ENCODE measurements at places on chromosomes 4 and X.

- no peak for DNase-seq
These were observed 34.0 kb downstream of the ZNF827 start for GRCh38 chr4:145904413-145905177.

DNA sequence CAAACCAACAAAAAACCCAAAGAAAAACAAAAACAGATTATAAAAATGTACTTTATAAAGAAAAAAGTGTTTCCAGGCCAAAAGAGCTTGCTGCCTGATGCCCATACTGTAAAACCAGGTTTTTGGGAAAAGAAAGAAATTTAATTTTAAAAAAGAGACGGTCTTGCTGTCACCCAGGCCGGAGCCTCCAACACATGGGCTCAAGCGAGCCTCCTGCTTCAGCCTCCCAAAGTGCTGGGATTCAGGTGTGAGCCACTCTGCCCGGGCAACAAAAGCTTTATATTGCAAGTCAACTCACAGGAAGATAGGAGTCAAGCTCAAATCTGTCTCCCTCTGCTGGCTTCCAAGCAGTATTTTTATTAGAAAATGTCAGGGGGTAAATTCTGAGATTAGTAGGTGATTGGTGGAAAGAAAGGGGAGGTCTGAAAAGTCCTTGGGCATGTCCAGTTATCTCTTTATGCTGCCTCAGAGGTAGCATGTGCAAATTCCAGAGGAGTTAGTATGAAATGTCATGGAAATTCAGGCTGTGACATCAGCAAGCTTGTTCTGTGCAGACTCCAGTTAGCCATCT lies 39.4 kb downstream of the MGST2 start:
- DNase-seq, result no peak

GRCh38 chrX:42988700-42989099 lies 210.7 kb upstream of the PPP1R2C start:
- no peak for DNase-seq

GRCh38 chrX:138127314-138127713 lies 561.4 kb downstream of the ZIC3 start:
- DNase-seq, result no peak

GRCh38 chrX:71913156-71913950 lies 2.7 kb downstream of the NHSL2 start:
- DNase-seq, result no peak

DNA sequence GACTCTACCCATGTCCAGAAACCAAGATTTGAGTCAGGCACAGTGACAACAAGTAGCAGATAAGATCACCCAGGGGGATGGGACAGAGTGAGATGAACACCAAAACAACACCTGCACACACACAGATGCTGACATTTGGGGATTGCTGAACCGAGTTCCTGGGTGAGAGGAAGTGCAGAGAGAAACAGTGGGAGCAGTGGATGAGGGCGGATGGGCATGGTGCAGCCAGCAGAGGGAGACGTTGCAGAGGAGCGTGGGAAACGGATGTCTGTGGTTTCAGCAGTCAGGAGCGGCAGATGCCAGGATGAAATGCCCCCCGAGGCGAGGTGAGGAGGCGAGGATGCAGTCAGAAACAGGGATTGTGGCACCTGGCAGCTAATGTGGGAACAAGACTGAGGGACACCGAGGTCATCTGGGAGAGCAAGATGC lies 78.6 kb upstream of the STS start:
- no peak for DNase-seq

DNA sequence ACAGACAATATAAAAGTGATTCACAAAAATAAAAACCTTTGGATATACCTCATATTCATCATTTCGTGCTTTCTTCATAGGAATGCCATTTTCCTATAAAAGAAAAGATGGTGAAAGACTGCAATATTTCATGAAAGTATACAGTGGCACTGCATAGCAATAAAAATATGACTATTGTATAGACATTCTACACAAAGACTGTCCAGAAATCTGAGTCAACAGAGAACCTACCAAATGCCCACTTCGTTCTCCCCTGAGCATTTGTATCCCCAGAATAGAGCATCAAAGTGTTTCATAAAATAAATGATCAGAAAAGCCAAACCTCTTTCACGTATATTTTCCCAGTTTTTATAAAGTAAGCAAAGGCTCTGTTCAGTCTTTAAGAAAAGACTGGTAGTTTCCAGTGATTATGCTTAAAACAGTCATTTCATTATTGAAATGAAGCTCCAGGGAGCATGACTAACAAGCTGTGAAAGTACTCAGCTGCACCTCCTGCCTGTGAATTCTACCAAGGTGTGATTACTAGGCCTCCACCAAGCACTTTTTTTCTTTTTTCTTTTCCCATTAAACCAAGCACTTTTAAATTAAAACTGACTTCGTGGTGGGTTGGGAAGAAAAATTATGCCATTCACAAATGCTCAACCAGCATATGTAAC lies 20.2 kb downstream of the PPA2 start:
- no peak for DNase-seq

DNA sequence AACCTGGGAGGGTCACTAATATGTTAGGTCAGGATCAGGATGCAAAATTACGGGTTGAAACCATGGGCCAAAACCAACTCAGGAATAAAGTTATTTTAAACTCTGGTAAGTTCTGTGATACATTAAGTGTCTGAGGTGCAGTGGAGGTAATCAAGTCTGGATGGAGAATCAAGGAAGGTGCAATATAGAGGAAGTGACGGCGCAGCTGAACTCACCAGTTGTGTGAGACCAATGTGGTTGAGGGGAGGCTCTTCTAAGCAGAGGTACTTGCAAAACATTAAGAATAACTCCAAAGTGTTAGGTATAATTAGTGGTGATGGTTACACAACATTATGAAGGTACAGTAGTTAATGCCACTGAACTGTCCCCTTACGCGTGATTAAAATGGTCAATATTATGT lies 19.7 kb downstream of the GAB3 start:
- DNase-seq, result no peak

DNA sequence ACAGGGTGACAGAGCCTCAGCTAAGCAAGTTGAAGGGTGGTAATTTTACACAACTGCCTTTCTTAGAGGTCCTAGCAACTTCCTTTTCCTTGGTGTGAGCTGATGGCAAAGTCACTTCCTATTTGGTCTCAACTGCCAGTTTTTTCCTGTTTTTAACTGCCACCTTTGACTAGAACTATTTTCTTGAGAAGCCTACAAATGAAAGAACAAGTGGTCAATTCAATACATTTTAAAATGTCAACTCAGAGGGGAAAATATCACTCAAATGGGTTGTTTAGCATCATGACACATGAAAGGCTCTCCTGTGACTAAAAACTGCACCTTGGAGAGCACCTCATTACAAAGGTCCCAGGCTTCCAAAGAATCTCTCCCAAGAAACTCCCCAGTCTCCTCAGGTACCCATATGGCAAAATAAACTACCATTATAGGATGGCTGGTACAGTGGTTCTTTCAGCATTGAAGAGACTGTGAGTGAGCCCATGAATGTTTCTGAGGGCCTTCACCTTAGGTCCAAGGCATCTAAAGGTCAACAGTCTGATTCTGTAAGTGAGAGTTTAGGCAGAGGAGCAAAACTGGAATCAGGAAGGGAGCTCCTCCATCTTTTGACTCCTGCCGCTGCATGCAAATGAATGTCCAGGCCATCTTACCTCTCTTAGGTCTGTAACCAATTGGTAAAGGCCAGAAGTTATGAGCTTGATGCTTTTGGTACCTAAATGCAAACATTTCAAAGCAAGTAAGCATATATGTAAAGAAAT lies 5.5 kb upstream of the STK26 start:
- no peak for DNase-seq

- DNase-seq, result no peak
These were observed 87.0 kb upstream of the TSPAN5 start for GRCh38 chr4:98745366-98745765.

- DNase-seq, result no peak
These were observed 158.3 kb downstream of the CPE start for GRCh38 chr4:165537028-165537648.

GRCh38 chr4:821631-822030 lies 4.3 kb downstream of the CPLX1 start:
- no peak for DNase-seq

- no peak for DNase-seq
These were observed 20.1 kb upstream of the TCEAL4 start for GRCh38 chrX:103565197-103565596.

DNA sequence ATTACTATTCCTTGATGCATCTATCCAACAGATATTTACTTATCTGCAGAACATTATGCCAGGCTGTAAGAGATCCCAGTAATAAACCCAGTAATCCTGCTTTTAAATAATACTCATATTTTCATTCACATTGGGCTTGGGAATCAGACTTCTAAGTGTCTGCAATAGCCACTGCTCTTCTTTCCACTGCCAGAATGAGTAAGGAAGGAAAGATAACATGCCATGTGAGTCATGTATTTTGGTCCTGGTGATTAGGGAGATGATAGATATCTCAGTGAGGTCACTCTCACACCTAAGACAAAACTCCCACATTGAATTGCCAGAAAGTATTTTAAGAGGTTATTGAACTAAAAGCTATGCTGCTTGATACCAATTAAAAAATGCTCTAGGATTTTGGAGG lies 13.9 kb upstream of the HEPH start:
- no peak for DNase-seq

GRCh38 chrX:28718450-28718849 lies 131.2 kb downstream of the IL1RAPL1 start:
- no peak for DNase-seq

DNA sequence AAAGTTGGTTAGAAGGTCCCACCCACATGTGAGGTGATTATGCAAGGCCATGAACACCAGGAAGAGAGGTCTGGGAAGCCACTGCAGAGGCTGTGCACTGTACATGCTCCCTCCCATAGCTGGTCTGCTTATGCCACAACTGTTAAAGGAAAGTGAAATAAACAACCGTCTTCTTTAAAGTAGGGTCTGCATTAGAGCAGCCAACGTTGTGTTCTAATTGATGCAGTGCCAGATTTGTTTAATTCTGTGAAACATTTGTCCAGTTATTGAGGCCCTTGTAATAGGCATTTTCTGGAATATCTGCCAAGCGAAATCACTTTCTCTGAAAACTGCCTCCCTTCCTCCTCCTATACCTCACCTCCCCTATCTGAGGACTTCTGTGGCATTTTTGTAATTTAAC lies 224.0 kb upstream of the LNX1 start:
- DNase-seq, result no peak

DNA sequence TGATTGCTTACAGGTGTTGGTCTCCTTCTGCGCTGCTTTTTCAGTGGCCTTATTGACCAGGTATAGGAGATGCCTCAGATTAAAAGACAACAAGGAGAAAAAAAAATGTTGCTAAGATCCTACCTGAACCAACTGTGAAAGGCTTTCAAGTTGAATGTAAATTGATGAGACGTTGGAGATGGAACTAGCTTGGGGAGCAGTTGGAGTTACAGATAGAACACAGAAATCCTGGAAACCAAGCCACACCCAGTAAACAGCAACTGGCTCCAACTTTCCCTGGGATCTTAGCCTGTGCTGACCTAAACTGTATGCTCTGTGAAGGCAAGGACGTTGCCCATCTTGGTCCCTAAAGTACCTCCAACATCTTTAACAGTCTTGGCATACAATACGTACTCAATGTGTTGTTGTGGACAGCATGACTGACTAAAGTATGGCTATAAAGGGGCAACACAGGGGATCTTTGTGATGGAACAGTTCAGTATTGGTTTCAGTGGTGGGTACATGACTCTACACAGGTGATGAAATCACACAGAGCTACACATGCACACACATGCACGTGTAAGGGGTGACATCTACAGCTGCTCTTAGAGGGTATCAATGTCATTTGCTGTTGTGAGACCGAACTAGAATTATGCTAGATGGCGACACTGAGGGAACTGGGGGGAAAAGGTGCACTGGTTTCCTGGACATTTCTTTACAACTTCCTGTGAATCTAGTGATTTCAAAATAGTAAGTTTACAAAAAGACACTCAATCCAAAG lies 22.3 kb downstream of the GAB3 start:
- DNase-seq, result no peak

GRCh38 chr4:68773699-68774098 lies 42.1 kb upstream of the UGT2B10 start:
- no peak for DNase-seq

Data from mesothelial cell of epicardium (in vitro differentiated cells).